ENCODE measurements at places on chromosomes 7 and 10. TPM values are rescaled to one million over a fixed set of nuclear protein-coding genes. Genes with fewer than 3 reads are reported as not detected.

DNA sequence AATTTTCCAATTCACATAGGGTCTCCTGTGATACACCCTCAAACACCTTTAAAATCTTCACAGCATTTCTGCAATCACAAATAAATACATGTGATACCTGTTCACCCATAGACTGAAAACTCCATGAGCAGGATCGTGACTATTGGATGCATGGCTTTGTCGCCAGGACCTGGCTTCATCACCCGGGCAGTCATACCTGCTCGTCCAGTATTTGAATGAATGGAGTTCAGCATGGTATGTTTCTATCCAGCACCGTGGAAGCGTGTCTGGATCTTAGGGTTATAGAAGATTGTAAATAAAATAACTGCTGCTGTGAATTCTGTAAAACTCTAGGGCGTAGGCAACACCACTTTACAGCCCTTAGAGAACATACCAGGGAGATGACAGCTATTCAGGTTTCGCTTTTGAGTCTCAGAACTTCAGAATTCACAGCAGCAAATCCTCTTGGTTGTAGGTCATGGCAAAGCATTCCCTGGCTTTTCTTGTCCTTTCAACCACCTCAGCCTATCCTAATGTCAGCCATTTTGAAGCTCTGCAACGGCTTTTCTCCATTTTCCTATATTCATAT, 47.4 kb upstream of the USP6NL start:
- H3K4me1 ChIP-seq = peaks cover 8% of the 10 kb centered on the region
- H3K36me3 ChIP-seq = no peaks in the 10 kb centered on the region
- H3K4me3 ChIP-seq = no peak overlapping the region
- no peak for DNase-seq

- peaks cover under 1% of the 10 kb centered on the region for H3K36me3 ChIP-seq
- no peak for DNase-seq
- peaks cover 42% of the 10 kb centered on the region for H3K4me1 ChIP-seq
- H3K27me3 ChIP-seq = no peaks in the 10 kb centered on the region
- peak overlapping the region; percentile 75 for H3K27ac ChIP-seq
These were observed 22.1 kb upstream of the SAR1A start for GRCh38 chr10:70192326-70192968.

- H3K4me1 ChIP-seq = peaks cover 24% of the 10 kb centered on the region
- H3K4me3 ChIP-seq = no peak overlapping the region
- H3K27me3 ChIP-seq = no peaks in the 10 kb centered on the region
These were observed 363.4 kb downstream of the KCNMA1 start for GRCh38 chr10:77274046-77274795.

DNA sequence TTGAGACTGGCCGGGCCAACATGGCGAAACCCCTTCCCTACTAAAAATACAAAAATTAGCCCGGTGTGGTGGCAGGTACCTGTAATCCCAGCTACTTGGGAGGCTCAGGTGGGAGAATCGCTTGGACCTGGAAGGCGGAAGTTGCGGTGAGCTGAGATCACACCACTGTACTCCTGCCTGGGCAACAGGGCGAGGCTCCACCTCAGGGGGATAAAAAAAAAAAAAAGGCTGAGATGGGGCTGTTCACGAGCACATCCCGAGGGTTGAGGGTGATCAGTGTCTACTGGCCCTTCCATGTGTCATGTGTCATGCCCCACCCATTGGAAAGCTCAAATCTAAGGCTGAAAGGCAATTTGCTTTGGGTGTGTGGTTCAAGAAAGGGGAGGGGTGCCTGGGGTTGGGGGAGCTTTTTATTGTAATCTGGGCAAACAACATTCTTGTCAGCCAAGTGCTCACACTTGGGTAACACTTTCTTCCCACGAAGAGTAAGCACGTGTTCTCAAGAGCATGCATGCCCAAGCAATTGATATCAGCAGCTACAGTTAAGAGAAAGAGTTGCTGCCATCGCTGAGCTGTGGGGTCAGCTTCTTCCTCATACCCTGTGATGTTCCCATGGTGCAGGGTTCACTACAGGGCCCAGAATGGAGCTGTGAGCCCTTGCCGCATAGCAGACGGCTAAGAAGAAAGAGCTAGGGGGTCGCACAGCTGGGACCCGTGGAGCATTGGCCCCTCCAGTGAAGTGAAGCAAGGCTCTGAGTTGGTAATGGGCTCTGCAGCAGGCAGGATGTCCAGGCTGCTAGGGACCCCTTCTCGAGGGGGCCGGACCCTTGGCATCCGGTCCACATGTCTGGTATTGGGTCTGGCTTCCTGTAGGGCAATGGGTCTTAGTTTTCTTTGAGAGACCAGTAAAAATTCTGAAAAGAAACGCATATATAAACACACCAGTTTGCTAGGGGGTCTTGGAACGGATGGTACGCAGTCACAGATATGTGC, 9.9 kb upstream of the ACSL5 start:
- no peak overlapping the region for H3K27ac ChIP-seq
- H3K4me3 ChIP-seq = no peak overlapping the region
- H3K36me3 ChIP-seq = no peaks in the 10 kb centered on the region
- DNase-seq = no peak
- peaks cover 31% of the 10 kb centered on the region for H3K4me1 ChIP-seq
- H3K27me3 ChIP-seq = no peaks in the 10 kb centered on the region

- peaks cover 23% of the 10 kb centered on the region for H3K4me1 ChIP-seq
- DNase-seq = no peak
- H3K27ac ChIP-seq = peak overlapping the region; percentile 8
- H3K27me3 ChIP-seq = no peaks in the 10 kb centered on the region
- H3K36me3 ChIP-seq = no peaks in the 10 kb centered on the region
These were observed 308.2 kb downstream of the AUTS2 start for GRCh38 chr7:69906283-69906995.

TRDMT1 gene
- 3.1 TPM for total RNA-seq

DNA sequence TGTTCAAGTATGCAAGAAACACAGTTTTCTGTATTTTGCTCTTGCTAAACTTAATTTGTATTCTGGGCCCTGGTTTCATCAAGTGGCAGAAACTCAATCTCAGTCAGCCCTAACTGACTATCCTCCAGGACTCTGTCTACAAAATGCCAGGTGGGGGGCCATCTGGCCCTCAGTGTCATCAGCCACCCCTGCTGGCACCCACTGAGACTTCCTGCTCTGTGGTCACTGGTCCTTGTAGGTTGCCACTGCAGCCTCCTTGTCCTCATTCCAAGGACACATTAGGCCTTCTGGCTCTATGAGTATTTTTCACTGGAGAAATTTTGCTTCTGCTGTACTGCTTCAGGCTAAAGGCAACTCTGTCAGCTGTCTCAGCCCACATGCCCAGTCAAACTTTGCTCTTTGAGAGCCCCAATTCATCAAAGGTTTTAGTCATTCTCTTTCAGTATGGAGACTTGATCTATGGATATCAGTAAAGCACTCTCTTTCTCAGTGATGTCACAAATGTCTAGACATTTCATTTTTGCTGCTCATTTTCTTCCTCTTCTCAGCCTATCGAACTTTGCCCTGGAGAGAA, 163.6 kb downstream of the KCND2 start:
- H3K27ac ChIP-seq = no peak overlapping the region
- no peaks in the 10 kb centered on the region for H3K4me1 ChIP-seq
- no peak overlapping the region for H3K4me3 ChIP-seq
- DNase-seq = no peak
- peaks cover 1% of the 10 kb centered on the region for H3K27me3 ChIP-seq
- H3K36me3 ChIP-seq = no peaks in the 10 kb centered on the region

CCDC186 gene
- 20.4 TPM for total RNA-seq

DNA sequence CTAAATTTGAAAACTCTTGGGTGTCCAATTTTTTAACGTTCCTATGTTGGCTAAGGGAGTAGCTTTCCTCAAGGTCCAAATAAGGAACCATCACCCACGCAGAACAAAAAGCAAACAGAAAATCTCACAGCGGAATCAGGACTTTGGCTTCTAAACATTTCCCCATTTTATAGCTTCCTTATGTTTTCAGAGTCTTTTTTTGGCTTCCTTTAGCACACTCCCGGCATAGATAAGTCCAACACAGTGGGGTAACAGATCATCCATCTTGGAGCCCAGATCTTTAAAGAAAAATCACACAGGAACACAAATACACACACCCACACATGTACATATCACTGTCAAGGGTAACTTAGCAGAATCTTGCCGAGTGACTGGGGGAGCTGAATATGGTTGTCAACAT, 4.2 kb upstream of the TCF7L2 start:
- peaks cover 11% of the 10 kb centered on the region for H3K4me1 ChIP-seq
- no peak for DNase-seq
- no peak overlapping the region for H3K4me3 ChIP-seq
- H3K27ac ChIP-seq = no peak overlapping the region
- H3K27me3 ChIP-seq = no peaks in the 10 kb centered on the region
- H3K36me3 ChIP-seq = peaks cover 3% of the 10 kb centered on the region

- H3K27ac ChIP-seq = peak overlapping the region; percentile 53
- no peak for DNase-seq
- H3K4me3 ChIP-seq = peak overlapping the region; percentile 19
- H3K4me1 ChIP-seq = peaks cover 25% of the 10 kb centered on the region
These were observed 35.4 kb downstream of the BAG3 start for GRCh38 chr10:119686465-119687191.

DNA sequence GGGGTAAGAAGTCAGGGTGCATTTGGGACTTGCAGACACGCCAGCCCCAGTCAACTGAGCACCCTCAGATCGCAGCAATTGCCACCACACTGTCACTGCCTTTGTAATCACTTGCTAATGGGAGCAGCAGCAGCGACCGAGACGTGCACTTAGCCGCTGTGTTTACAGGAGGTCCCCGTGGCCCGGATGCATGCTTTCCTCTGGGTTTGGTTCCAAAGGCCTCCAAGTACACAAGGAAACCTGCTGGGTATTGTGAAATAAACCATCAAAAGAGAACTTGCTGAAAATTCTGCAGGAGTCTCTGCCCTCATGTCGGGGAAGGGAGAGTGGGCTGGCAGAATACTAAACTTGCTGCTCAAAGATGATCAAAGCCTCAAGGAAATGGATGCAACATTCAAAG, 341.7 kb downstream of the DNAJB6 start:
- H3K36me3 ChIP-seq = no peaks in the 10 kb centered on the region
- peaks cover 77% of the 10 kb centered on the region for H3K27me3 ChIP-seq
- no peaks in the 10 kb centered on the region for H3K4me1 ChIP-seq
- no peak overlapping the region for H3K27ac ChIP-seq
- no peak for DNase-seq

- H3K27ac ChIP-seq = no peak overlapping the region
- no peaks in the 10 kb centered on the region for H3K27me3 ChIP-seq
- H3K4me3 ChIP-seq = no peak overlapping the region
- no peak for DNase-seq
These were observed 129.6 kb upstream of the ANKRD1 start for GRCh38 chr10:91050371-91051034.

MYO1G gene
- total RNA-seq = 0.05 TPM

GRCh38 chr10:88461426-88461825, 121.7 kb downstream of the RNLS start:
- H3K4me3 ChIP-seq = no peak overlapping the region
- no peaks in the 10 kb centered on the region for H3K36me3 ChIP-seq
- H3K4me1 ChIP-seq = peaks cover 2% of the 10 kb centered on the region
- no peaks in the 10 kb centered on the region for H3K27me3 ChIP-seq
- DNase-seq = no peak

DNA sequence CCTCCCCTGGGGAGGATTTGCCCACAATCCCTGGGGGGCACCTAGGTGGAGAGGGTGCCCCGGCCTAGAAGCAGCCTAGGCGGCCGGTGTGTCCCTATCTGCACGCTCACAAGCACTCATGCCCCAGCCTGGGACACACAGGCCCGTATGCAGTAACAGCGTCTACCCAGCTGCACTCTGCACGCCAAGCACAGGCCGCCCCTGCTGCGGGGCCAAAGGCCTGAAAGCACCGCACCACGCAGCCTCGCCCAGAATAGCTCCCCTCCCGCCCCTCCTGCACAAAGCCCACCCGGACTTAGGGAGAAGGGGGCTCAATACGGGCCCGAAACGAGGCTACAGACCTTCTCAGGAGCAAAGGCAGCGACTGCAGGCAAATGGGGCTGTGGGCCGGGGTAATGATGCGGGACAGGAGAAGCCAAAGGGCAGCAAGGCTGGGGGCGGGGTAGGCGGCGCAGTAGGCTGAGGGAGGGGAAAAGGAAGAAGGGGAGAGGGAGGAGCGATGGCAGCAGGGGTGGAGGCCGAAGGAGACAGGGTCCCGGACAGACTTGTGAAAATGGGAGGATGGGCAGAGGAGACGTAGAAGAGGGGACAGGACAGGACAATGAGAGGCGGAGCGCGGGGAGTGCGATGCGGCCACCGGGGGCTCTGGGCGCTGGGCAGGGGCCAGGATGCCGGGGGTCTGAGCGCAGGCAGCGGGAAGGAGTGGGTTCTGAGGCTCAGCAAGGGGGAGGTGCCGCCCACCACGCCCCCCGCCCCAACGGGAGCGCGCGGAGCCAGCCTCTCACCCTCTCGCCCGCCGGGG, 544 bp downstream of the GPRIN2 start:
- DNase-seq = peak; percentile 96
- H3K27ac ChIP-seq = peak overlapping the region; percentile 7
- H3K4me3 ChIP-seq = peak overlapping the region; percentile 72
- H3K27me3 ChIP-seq = peaks cover 9% of the 10 kb centered on the region
- H3K36me3 ChIP-seq = no peaks in the 10 kb centered on the region

DNA sequence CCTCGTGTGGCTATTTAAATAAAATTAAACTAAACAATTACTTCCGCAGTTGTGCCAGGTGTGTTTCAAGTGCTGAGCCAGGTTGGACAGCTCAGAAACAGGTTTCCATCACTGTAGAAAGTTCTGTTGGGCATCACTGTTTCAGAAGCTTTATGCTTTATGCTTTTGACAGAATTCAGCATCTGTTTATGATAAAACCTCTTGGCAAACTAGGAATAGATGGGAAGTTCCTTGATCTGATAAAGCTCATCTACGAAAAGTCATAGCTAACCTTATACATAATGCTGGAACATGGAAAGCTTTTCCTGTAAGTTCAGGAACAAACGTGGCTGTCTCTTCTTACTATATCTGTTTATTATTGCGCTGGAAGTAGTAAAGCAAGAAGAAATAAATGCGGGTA, 143.4 kb downstream of the DOCK1 start:
- no peaks in the 10 kb centered on the region for H3K27me3 ChIP-seq
- H3K4me3 ChIP-seq = no peak overlapping the region
- H3K27ac ChIP-seq = no peak overlapping the region
- DNase-seq = no peak
- H3K36me3 ChIP-seq = peaks cover 14% of the 10 kb centered on the region

- no peak for DNase-seq
- H3K27me3 ChIP-seq = no peaks in the 10 kb centered on the region
- H3K4me3 ChIP-seq = no peak overlapping the region
- H3K4me1 ChIP-seq = no peaks in the 10 kb centered on the region
These were observed 115.3 kb upstream of the BMPER start for GRCh38 chr7:33789871-33790630.

- H3K27ac ChIP-seq = peak overlapping the region; percentile 69
- H3K27me3 ChIP-seq = no peaks in the 10 kb centered on the region
- H3K4me1 ChIP-seq = peaks cover 64% of the 10 kb centered on the region
- no peak overlapping the region for H3K4me3 ChIP-seq
- peaks cover 7% of the 10 kb centered on the region for H3K36me3 ChIP-seq
These were observed 151.5 kb downstream of the RNF216 start for GRCh38 chr7:5629941-5630340.

GRCh38 chr7:81206217-81206616, 287.4 kb upstream of the SEMA3C start:
- peaks cover 8% of the 10 kb centered on the region for H3K4me1 ChIP-seq
- H3K27ac ChIP-seq = no peak overlapping the region
- H3K36me3 ChIP-seq = no peaks in the 10 kb centered on the region
- no peak for DNase-seq
- no peak overlapping the region for H3K4me3 ChIP-seq

Data from chondrocyte (in vitro differentiated cells).